Lower leg skin (tissue), 4 donors: ENCODE measurements at places on chromosomes 3 and 15. TPM values are rescaled to one million over a fixed set of nuclear protein-coding genes. Genes with fewer than 3 reads are reported as not detected.

DNA sequence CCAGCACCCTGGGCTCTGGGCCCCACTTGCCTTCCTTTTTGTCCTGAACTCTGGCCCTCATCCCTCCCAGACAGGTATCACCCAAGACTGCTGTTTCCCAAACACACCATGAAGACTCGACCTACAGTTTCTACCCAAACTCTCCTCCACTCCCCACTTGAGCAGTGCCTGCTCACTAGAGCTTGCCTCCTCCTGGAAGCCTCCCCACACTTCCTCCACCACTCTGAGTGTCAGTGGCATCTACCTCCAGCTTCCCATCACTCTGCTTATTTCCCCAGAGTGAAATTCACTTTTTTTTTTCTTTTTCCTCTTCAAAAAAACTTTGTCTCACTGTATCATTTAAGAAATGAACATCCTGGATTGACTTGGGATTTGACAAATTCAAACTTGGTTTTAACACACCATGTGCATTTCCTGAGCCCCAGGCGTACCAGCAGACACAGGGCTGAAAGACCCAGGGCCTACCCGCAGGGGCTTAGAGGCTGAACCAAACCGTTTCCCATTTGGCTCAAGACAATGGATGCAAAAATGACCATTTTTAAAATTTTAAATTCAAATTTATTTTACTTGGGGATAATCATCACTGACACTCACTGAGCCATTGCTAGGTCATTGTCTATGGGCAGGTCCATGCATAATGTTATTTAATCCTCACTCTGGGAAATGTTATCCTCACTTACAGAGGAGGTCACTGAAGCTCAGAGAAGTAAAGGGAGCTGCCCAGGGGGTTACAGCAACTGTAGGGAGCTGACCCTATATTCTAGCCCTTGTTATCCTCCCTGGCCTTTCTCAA is 62.3 kb downstream of the IQSEC1 start:
- no peak for DNase-seq

The C3orf49 gene
- not detected for total RNA-seq

- no peak for DNase-seq
These were observed 1.1 kb downstream of the SSR3 start for GRCh38 chr3:156553705-156554356.

- DNase-seq, result no peak
These were observed 31.2 kb downstream of the RAB11A start for GRCh38 chr15:65900488-65900887.

DNA sequence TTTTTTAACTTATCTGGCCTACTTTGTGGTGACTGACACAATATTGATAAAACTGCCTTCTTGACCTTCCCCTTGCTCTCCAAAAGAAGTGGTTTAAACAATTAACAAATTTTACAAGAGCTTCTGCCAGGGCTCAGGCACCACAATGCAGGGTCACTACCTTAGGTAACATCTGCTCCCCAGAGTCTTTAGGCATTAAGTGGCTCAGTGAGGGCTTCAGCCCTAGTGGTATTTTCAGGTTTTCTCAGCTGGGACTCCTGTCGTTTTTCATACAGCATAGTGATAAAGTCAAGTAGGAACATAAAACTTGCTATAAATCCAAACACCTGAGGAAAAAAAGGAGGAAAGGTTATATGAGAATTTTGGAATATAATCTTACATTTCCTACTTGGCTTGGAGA is 18.9 kb downstream of the CMTM6 start:
- DNase-seq, result no peak

DNA sequence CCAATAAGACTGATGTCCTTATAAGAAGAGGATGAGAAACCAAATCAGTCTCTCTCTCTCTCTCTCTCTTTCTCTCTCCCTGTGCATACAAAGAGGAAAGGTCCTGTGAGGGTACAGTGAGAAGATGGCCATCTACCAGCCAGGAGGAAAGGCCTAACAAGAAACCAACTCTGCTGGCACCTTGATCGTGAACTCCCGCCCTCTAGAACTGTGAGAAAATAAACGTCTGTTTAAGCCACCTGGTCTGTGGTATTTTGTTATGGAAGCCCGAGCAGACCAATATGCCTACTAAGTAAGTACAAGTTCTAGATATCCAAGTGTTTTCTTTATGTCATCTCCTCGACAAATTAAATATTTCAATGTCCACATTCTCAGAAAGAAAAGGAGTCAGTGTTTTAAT is 44.9 kb upstream of the TMC3 start:
- no peak for DNase-seq

The C3orf33 gene
- 0.59 TPM for total RNA-seq

- DNase-seq, result no peak
These were observed 881.7 kb downstream of the MCTP2 start for GRCh38 chr15:95113041-95113440.

- DNase-seq, result no peak
These were observed 226.6 kb upstream of the HES1 start for GRCh38 chr3:193909387-193909786.

DNA sequence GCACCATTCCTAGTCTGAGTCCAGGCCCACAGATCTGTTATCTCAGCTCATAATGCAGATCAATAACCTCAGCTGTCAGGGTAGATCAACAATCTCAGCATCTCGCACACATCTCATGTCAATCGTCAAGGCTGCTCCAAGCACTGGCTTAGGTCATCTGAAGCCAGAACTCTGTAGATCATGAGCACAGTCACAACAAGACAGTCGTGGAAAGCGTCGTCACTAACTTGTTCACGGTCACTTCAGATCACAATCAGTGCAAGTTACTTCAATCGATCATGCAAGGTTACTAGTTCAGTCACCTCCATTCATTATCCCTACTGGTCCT is 71.8 kb downstream of the RBPMS2 start:
- DNase-seq, result no peak

- no peak for DNase-seq
These were observed 247.1 kb upstream of the ST8SIA2 start for GRCh38 chr15:92146511-92147150.

GRCh38 chr3:124565013-124565412 is 165.2 kb upstream of the UMPS start:
- DNase-seq, result peak; percentile 87

DNA sequence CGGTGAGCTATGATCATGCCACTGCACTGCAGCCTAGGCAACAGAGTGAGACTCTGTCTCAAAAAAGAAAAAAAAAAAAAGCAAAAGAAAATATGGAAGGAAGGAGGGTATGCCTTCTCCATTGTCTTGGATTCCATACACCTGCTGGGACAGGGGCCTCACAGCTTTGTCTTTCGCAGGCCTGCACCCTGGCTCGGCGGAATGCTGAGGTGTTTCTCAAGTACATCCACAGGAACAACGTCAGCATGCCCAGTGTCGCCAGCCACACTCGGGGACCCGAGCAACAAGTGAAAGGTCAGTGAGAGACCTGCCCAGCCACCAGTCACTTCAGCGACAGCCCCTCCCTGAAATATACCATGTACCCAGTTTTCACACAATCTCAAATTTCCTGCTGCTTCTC is 288.5 kb upstream of the UMPS start:
- no peak for DNase-seq

DNA sequence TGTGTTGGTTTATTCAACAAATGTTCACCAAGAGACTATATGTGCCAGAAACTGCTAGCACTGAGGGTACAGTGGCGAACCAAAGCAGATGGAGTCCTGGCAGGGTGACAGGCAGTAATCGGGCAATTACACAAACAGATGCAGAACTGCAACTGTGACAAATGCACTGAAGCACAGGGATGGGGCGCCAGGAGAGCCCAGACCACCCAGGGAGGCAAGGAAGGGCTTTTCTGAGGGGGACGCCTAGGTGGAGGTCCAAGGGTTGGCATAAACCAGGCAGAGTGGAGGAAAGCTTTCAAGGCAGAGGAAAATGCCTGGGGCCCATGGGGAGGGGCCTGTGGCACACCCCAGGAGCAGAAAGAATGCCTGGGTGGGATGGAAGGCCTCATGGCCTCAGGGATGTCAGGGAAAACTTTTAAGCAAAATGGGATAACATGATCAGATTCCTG is 5.5 kb downstream of the DIS3L start:
- DNase-seq, result no peak

The SFMBT1 gene
- total RNA-seq, result 14.2 TPM
